ENCODE measurements at places on chromosomes 13 and 19. TPM values are rescaled to one million over a fixed set of nuclear protein-coding genes. Genes with fewer than 3 reads are reported as not detected.
A peak's percentile ranks its signal among the peaks of the same experiment; 100 is the strongest.

Gene LGALS4
- 5.0 TPM for total RNA-seq

DNA sequence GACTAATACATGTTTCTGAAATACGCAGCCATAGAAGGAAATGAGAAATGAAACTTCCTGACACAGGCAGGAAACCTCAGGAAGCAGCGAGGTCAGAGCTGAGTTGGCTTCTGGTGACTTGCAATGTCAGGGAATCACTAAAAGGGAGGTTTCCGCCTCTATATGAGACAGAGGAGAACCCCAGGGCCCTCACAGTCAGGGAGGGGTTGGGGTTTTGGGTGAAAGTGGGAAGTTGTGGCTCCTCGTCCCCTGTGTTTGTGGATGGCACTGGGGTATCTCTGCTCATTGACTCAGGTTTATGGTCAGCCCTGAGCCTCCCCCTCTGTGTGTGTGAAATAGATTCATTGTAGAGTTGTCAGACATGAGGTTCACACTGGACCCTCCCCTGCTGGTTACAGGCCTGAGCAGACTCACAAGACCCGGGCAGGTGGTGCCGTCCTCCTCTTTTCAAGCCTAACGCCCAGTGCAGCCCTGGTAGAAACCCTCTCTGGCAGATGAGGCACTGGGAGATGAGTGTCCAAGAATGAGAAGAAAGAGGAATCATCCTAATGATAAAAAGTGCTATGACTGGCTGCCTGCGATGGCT, 5.5 kb upstream of the LILRA6 start:
- no peak overlapping the region for H3K4me3 ChIP-seq
- no peak overlapping the region for H3K27ac ChIP-seq
- DNase-seq, result no peak
- H3K4me1 ChIP-seq, result peaks cover 9% of the 10 kb centered on the region

- no peaks in the 10 kb centered on the region for H3K27me3 ChIP-seq
- no peak overlapping the region for H3K4me3 ChIP-seq
- no peaks in the 10 kb centered on the region for H3K4me1 ChIP-seq
- no peak for DNase-seq
- no peak overlapping the region for H3K27ac ChIP-seq
Measured at GRCh38 chr13:50598338-50598737, 245.2 kb downstream of the DLEU7 start.

Gene ARRDC5
- 28.6 TPM for total RNA-seq

DNA sequence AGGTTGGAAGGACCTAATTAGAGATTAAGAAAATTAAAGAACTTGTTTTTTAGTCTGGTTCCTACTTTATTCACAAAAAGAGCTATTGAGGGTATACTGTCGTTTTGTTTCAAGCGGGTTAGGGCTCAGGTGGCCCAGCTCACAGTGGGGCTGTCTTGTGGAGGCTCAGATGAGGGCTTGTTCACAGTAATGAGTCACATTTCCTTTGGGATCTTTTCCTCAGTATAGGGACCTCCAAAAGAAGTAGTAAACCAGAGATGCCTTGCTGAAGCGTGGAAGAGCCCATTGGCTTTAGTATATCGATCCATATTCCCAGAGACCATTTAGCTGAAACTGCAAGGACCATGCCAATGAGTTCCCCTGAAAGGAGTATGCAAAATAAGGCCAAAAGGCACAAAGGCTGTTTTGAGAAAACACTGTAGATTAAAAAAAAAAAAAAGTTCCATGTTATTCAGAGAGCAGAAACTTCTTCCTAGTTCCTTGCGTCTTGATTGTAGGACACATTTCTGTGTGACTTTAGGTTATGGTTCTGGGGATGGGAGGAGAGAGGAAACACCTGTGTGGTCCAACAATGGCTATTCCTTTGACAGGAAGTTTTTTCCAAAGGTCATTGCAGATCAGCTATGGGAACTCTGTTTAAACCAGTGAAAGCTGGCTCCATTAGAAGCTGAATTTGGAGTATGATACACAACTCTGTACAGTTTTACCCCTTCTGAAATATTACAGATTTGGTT, 32.8 kb upstream of the GPI start:
- H3K4me3 ChIP-seq, result no peak overlapping the region
- H3K27ac ChIP-seq, result no peak overlapping the region
- no peak for DNase-seq
- H3K36me3 ChIP-seq, result peaks cover 72% of the 10 kb centered on the region
- peaks cover 9% of the 10 kb centered on the region for H3K4me1 ChIP-seq

Gene LILRA5
- 0.32 TPM for total RNA-seq

DNA sequence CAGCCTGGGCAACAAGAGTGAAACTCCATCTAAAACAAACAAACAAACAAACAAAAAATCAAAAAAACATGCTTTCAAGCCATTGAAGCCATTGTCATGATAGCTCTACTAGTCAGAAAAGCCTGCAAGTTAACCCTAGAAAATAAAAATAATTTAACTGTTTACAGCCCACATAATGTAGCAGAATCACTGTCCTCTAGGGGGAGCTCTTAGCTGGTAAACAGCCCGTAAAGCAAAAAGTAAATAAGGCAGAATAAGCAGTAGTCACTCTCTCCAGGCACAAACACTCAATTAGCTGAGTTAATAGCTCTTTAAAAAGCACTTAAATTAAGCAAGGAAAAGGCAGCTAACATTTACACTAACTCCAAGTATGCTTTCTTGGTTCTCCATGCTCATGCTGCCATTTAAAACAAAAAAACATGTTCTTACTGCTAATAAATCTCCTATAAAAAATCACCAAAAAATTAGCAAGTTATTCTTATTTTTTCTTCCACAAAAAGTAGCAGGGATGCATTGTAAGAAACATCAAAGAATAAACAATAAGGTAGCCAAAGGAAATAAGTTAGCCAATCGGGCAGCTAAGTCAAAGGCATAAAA, 11.3 kb downstream of the LILRB4 start:
- no peaks in the 10 kb centered on the region for H3K36me3 ChIP-seq
- H3K4me1 ChIP-seq, result no peaks in the 10 kb centered on the region
- H3K4me3 ChIP-seq, result no peak overlapping the region
- no peak for DNase-seq

DNA sequence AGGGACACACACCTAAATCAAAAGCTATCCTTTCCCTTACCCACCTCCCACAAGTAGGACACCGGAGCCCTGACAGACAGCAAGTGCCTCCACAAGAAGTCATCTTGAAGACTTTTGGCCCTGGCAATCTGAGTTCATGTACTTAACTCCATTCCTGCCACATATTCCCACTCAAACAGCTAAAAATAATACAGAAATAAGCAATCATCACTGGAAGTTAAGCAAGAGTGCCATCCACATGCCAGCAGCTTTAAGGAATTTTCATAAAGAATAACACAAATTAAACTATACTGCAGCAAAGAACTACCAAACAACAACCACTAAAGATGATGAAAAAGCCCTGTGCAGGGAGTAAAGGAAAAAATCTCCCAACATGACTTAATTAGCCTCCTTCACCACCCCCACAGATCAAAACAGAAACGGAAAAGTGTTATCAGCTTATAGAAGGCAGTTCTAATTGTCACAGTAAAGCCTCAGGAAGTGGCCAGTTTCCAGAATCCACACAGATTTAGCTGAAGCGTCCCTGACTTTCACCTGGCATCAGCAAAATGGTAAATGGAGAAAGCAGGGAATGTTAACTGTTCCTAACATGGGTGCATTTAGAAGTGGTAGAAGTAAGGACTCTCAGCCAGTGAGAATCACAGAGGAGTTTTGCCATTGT, 343.9 kb downstream of the TBC1D4 start:
- no peak for DNase-seq
- no peaks in the 10 kb centered on the region for H3K27me3 ChIP-seq
- no peak overlapping the region for H3K4me3 ChIP-seq

GRCh38 chr19:55386493-55386971, 800 bp downstream of the RPL28 start:
- H3K4me3 ChIP-seq, result peak overlapping the region; percentile 92
- H3K4me1 ChIP-seq, result peaks cover 53% of the 10 kb centered on the region
- H3K27me3 ChIP-seq, result no peaks in the 10 kb centered on the region
- no peak for DNase-seq

GRCh38 chr19:31461814-31462539, 112.7 kb upstream of the TSHZ3 start:
- no peaks in the 10 kb centered on the region for H3K27me3 ChIP-seq
- no peak for DNase-seq
- no peak overlapping the region for H3K4me3 ChIP-seq
- no peaks in the 10 kb centered on the region for H3K4me1 ChIP-seq
- H3K27ac ChIP-seq, result no peak overlapping the region

- H3K27ac ChIP-seq, result no peak overlapping the region
- DNase-seq, result no peak
- H3K4me1 ChIP-seq, result peaks cover 92% of the 10 kb centered on the region
- no peaks in the 10 kb centered on the region for H3K27me3 ChIP-seq
- no peaks in the 10 kb centered on the region for H3K36me3 ChIP-seq
- H3K4me3 ChIP-seq, result peak overlapping the region; percentile 23
Measured at GRCh38 chr19:15289673-15290072, 42.7 kb downstream of the BRD4 start.

Gene SELENOV
- not detected for total RNA-seq

- H3K27ac ChIP-seq, result no peak overlapping the region
- no peaks in the 10 kb centered on the region for H3K27me3 ChIP-seq
- no peaks in the 10 kb centered on the region for H3K4me1 ChIP-seq
- DNase-seq, result no peak
- H3K36me3 ChIP-seq, result no peaks in the 10 kb centered on the region
Measured at GRCh38 chr19:16894080-16894479, 5.3 kb downstream of the F2RL3 start.

- DNase-seq, result no peak
- H3K27ac ChIP-seq, result no peak overlapping the region
- no peaks in the 10 kb centered on the region for H3K4me1 ChIP-seq
- H3K36me3 ChIP-seq, result no peaks in the 10 kb centered on the region
Measured at GRCh38 chr13:29923554-29924481, 73.4 kb upstream of the UBL3 start.

GRCh38 chr13:75704194-75704926, 68.2 kb downstream of the LMO7 start:
- H3K27ac ChIP-seq, result no peak overlapping the region
- no peak overlapping the region for H3K4me3 ChIP-seq
- no peaks in the 10 kb centered on the region for H3K27me3 ChIP-seq
- H3K36me3 ChIP-seq, result no peaks in the 10 kb centered on the region

DNA sequence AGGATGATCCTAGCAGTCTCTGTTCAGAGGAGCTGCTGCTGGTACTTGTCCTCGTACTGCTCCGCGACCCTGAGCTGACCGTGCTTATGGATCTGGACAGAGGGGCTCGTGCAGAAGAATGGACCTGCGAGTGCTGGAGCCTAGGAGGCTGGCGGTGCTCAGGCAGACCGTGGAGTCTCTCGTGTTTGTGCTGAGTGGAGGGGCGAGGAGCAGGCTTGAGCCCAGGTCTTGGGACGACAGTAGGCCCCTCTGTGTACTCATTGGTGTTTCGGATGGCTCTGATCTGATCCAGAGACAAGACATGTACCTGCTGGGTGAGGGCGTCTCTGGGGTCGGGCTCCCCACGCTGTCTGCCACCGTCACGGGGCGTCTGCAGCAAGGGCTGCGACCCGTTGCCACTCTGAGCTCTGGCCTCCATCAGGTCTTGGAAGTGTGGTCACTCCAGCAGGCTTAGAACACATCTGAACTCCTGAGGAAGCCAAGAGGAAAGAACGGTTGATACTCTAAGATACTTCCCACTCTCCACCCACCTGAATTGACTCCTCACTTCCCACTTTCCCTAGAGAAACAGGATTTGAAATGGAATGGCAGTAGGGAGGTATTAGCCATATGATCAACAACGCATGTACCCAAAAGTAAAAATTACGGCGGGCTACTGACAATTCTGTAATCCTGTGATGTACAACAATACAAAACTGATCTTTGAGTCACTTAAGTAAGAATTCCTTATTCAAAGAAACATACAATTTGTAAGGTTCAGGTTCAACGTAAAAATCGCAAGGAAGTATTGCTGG, 3.4 kb downstream of the SPRY2 start:
- H3K36me3 ChIP-seq, result no peaks in the 10 kb centered on the region
- H3K27ac ChIP-seq, result no peak overlapping the region
- H3K4me3 ChIP-seq, result no peak overlapping the region
- H3K27me3 ChIP-seq, result no peaks in the 10 kb centered on the region

Data from naive thymus-derived CD4-positive, alpha-beta T cell (primary cell).